Panc1 (cell line): ENCODE measurements at places on chromosomes 6 and 20. TPM values are rescaled to one million over a fixed set of nuclear protein-coding genes. Genes with fewer than 3 reads are reported as not detected.

GRCh38 chr6:143621876-143622605, 55.7 kb upstream of the PHACTR2 start:
- DNase-seq, result no peak

DNA sequence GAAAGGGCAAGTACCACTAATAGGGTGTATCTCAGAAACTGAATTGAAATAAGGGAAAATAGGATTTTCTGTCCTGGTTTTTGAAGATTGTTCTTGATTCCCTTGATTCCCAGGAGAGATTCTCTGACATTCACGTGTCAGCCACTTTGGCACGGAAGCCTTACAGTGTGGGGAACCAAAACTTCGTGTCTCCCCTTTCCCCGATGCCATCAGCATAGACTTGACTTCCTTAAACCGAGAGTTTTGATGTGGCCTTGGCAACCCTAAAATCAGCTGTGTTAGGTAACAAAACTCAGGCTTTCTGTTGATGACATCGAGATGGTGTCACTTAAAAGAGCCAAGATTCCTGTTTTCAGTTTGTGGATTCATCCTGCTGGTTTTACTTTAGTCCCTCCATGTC, 7.5 kb downstream of the HMGN4 start:
- DNase-seq, result no peak

- DNase-seq, result no peak
These were observed 61.1 kb downstream of the TMEM170B start for GRCh38 chr6:11598687-11599086.

- no peak for DNase-seq
These were observed 14.2 kb downstream of the SLC22A23 start for GRCh38 chr6:3442431-3443220.

Gene SYNE1
- total RNA-seq, result 3.2 TPM

Gene NRM
- total RNA-seq, result 21.9 TPM

Gene POM121L2
- not detected for total RNA-seq
